ENCODE measurements at places on chromosomes 5 and 9.

DNA sequence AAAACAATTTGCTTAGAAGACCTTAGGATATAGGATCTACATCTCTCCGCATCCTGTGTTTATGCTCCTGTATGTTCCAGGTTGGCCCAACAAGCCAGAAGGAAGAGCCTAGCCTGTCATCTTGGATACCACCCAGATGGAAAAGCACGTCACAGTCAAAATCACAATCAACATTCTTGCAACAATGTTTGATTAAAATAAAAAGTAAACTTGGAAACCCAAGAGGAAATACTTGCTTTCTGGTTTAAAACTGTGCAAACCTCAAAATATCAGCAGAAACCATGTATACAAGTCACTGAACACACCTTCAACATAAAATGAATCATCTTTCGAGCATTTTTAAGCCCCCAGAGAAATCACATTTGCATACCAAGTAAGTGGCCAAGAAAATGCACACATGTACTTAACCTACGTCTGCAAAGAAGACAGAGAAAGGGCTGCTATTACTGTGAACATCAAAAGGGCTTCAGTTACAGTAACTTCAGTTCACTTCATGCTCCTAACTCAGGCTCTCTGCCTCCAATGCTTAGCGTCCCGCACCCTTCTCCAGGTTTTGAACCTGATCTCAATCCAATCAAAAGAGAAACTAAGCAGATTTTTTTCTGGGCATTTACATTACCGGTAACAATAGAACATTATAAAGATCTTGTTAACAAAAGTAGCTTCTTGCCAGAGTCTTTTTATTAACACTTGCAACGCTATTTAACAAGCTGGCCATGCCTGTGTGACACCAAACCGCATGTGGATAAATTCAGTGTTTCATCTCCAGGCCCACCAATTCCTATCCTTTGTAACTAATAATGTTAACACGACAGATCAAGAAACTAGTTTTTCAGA, 1.3 kb downstream of the ENC1 start:
- no peak for DNase-seq

DNA sequence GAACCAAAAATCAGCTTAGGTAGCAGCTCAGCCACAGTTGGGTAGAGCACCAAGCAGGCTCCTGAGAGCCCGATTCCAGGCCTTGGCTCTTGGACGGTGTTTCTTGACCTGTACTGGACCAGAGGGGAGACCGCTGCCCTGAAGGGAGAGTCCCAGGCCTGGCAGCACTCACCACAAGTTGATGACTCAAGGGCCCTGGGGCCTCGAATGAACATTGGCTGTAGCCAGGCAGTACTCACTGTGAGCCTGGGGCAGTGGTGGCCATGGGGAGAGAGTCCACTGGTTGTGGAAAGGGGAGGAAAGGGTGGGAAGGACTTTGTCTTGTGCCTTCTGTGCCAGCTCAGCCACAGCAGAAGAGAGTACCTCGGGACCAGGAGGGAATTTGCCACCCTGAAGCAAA, 166.1 kb downstream of the EDIL3 start:
- DNase-seq, result no peak

- no peak for DNase-seq
These were observed 714 bp upstream of the ZNF608 start for GRCh38 chr5:124746916-124747790.

DNA sequence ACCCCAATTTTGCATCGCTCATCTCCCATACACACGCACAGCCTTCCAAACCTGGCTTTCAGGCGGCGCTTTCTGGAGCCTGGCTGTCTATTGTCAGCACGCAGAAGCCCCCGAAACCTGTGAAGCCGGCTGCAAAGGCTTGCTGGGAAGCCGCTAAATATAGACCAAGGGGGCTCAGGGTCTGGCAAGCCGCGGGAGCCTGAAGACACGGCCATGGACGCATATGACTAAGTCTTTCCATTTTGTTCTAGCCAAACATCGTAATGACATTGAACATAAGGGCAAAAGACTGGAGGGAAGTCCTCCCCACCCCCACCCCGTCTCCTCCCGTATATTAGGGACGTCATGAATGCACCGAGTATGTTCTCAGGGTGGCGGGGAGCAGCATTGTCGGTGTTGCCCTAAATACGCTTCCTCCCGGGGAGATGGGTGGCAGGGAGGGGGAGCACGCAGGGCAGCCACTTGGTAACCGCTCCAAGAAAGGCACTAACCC, 1.1 kb downstream of the CTNND2 start:
- no peak for DNase-seq

GRCh38 chr9:32738501-32739172, 44.7 kb upstream of the TMEM215 start:
- DNase-seq, result no peak

DNA sequence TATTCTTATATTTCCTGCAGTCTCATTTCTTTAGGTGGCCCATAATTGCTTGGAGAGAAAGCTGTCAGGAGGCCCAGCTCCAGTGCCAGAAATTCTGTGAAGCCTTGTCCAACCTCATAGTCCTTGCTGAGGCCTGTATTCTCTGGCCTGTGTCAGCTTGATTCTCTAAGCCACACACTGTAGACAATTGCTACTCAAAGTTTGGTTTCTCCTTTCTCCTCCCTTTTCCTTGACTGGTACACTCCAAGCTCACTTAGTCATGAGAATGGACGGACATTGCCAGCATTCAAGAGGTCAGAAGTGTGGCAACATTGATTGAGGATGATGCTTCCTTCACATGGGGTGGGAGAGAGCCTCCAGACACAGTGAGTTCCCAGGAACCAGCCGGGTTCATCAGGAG, 71.3 kb upstream of the CXCL14 start:
- DNase-seq, result no peak

- no peak for DNase-seq
These were observed 1.6 kb downstream of the DMRT2 start for GRCh38 chr9:1051584-1052275.

DNA sequence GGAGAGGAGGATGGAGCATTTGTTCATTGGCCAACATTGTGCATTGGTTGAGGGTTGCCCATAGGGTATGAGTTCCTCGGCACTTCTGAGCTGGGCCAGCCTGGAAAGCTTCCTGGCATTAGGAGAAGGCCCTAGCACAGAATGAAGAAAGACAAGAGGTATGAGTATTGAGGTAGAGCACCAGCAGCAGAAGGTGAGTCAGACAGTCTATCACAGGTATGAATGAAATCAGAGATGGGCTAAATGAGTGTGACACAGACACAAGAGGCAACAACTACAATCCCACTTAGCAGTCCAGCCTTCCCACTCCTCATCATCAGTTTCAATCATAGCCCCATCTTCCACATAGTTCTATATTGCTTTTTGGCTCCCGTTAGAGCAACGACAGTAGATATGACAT, 25.4 kb upstream of the TGFBR1 start:
- DNase-seq, result no peak
